ENCODE measurements at places on chromosomes 5 and 9. TPM values are rescaled to one million over a fixed set of nuclear protein-coding genes. Genes with fewer than 3 reads are reported as not detected.

Gene GRPEL2
- 1.1 TPM for polyA plus RNA-seq

DNA sequence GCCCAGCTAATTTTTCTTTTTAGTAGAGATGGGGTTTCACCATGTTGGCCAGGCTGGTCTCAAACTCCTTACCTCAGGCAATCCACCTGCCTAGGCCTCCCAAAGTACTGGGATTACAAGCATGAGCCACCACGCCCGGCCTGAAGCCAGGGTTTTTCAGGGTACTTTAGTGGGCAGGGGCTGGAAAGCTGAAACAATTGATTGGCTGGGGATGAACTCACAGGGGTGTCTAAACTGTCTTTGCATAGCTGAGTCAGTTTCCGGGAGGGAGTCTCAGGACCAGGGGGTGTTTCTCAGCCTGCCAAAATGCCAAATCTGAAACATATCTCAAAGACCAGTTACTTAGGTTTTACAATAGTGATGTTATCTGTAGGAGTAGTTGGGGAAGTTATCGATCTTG lies 46.1 kb downstream of the PRUNE2 start:
- no peak for DNase-seq

DNA sequence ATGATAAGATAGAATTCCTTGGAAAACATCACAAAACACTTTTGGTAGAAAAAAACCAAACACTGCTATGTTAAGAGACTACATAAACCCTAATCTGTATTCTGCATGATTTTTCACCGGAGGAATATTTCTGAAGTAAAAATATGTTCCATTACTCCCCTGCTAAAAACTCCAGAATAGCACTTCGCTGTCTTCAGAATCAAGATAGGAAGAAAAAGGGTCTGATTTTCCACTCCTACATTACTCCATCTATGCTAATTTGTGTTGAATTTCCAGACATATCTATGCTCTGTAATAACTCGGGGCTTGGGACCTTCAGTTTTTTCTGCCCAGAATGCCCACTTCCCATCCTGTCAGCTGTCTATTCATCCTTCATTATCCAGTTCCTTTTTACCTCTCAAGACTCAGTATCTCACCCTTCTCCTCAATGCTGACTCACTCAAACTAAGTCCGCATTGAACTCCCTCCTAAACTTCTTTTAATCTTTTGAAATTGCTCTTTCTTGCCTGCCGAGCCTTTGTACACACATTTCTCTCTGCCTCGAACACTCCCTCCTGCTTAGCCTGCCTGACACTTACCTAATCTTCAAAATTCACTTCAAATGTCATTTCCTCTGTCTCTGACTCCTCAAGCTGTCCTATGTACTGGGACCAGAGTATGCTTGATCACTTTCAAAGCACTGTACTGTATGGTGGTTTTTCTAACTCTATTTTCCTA lies 171.0 kb downstream of the ARRDC3 start:
- DNase-seq, result no peak

Gene PDLIM7
- polyA plus RNA-seq, result 23.9 TPM

GRCh38 chr9:6619909-6620308 lies 25.6 kb downstream of the GLDC start:
- no peak for DNase-seq

DNA sequence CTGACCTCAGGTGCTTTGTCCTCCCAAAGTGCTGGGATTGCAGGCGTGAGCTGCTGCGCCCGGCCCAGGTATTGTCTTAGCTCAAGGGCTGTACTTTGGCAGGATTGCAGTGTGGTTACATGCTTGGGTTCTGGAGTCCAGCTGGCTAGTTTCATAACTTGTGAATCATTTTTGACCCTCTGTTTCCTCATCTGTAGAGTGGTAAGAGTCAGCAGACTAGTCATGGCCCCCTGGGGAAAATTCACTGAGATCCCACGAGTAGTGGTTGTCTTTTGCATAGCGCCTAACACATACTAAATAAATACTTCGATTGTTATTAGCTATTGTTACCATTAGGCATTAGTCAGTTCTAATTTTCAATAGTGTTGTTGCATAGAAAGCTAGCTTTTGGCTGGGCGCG lies 14.3 kb downstream of the PTPA start:
- DNase-seq, result no peak

DNA sequence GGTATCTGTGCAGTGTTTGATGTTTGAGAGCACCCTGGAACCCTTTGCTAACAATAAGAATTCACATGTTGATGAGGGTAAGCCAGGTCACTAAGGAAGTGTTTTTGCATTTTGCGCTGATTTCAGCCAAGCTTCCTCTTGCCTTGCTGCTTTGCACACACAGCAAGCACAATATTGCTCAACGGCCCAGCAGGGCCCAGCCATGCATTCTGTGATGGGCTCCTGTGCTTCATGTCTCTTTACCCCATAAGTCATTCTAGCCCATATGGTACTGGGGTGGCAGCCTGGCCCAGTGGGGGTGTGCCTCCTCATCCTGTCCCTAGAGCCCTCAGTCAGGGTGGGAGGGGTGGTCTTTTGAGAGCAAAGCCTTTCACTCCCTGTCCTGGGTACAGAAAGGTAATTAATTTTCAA lies 481.3 kb downstream of the GADD45G start:
- DNase-seq, result peak; percentile 37

Gene PCDHAC2
- polyA plus RNA-seq, result not detected

DNA sequence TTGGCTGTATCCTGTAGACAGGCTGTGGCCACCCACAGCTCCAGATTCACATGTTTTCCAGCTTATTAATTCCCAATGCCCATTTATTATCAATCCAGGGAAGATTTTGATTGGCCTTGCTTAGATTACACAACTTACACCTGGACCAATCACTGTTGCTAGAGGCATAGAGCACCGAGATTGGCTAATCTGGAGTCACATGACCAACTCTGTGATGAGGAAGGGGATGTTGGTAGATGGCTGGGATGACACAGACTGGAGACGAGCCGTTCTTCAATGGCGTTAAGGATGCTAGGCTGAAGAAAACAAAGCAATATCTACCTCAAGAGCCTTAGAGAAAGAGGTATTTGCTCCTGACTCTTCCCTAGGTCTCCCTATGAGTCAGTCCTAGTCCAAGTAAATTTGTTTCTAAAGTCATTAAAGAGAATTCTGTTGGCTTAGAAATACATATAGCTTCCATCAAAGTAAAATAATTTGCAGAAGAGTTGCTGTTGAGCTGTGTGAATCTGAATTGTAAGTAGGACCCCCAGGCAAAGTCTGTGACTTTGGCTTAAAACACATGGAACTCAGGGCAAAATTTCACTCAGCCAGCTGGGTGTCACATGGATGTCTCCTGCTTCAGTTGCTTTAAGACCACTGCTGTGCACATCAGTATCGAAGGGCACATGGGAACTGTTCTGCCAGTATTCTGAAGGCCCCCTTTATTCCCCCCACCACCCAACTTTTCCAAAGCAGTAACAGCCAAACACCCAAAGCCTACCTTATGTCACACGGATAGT lies 326.4 kb upstream of the KLF4 start:
- DNase-seq, result no peak
